BJ (cell line): ENCODE measurements at places on chromosomes 3 and 15.
A peak's percentile ranks its signal among the peaks of the same experiment; 100 is the strongest.

DNA sequence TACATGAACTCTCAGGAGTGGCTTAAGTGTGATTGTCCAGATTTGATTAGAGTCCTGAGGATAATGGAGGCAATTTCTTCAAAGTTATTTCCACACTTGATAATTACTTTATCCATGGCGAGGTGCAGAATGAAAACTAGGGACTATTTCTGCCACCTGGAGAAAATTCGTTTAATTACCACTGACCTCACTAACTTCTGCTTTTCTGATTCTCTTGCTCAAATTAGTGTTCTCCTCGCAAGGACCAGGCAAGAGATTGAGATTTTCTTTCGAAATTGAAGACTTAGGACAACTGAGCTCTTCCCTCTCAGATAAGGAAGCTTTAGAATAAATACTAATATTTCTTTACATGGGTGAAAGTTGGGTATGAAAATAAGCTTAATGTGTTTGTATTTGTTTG is 135.2 kb downstream of the RYR3 start:
- no peak for DNase-seq

- no peak for DNase-seq
Observed at GRCh38 chr3:12349895-12350811, 61.3 kb downstream of the PPARG start.

- no peak for DNase-seq
Observed at GRCh38 chr15:64324165-64324877, 31.7 kb downstream of the CSNK1G1 start.

DNA sequence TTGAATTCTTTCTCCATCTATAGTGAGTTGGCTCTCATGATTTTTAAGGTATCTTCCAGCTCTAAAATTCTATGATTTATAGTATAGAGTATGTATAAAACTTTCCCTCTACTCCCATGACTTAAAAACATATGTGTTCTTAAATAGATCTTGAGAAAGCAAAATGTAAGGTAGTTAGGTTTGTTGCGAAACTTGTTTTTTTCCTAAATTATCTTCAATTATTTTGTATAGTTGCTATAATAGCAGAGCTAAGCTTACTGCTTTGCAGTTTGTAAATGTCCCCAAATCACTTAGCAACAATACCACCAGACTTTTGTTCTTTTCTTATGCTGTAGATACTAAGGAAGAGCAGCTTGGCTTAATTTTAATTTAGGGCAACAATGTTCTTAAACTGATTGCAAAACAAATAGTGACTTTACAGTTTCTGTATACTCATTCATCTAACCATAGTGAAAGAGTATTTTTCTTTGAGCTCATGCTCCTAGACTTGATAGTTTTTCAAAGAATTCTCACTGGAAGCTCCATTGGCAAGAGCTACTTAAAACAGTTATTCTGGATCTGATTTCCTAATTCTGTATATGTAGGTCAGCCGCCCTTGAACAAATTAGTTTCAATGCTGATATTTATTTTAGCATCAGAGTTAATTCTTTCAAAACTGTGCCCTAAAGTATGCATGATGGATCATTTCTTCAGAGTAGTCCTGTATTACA is 61.2 kb downstream of the LYSMD4 start:
- no peak for DNase-seq

DNA sequence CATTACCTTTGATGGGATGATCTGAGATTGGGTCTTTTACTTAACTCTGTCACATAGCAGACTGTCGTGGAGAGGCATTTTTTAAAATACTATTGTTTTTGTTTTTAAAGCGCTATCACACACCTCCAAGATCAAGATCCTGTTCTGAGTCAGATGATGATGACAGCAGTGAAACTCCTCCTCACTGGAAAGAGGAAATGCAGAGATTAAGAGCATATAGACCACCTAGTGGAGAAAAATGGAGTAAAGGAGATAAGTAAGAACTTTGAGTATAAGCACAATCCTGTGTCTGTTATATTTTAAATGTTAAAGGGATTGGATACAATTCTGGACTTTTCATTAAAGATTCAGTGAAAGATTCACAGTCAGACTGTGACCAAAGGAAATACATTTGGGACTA is 18.4 kb upstream of the ZBTB47 start:
- DNase-seq, result no peak

DNA sequence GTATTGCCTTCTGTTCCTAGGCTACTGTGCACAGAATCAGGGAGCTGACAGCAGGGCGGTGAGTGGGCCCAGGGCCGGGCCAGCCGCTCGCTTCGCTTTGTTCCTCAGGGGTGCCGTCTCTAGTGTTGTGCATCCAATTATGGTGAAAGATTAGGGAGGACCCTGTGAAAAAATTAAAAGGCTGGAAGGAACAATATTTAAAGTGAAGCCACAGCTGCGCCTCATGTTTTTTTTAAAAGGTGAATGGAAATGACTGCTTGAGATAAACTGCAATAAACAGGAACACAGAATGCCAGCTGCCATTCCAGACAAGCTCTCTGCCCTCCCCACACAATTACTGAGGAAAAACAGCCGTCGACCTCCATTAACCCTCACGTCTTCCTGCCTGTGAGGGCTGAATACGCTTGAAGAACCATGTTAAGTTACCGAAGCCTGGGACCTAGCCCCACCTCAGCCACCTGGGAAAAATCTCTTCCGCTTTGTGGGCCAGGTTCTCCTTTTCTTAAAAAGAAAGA is 132.0 kb upstream of the IL12A start:
- DNase-seq, result no peak

GRCh38 chr15:68423359-68424296 is 8.3 kb downstream of the ITGA11 start:
- no peak for DNase-seq

GRCh38 chr15:64694816-64695215 is 80.6 kb downstream of the RBPMS2 start:
- no peak for DNase-seq

- DNase-seq, result no peak
Observed at GRCh38 chr3:167372138-167372537, 8.0 kb downstream of the ZBBX start.

DNA sequence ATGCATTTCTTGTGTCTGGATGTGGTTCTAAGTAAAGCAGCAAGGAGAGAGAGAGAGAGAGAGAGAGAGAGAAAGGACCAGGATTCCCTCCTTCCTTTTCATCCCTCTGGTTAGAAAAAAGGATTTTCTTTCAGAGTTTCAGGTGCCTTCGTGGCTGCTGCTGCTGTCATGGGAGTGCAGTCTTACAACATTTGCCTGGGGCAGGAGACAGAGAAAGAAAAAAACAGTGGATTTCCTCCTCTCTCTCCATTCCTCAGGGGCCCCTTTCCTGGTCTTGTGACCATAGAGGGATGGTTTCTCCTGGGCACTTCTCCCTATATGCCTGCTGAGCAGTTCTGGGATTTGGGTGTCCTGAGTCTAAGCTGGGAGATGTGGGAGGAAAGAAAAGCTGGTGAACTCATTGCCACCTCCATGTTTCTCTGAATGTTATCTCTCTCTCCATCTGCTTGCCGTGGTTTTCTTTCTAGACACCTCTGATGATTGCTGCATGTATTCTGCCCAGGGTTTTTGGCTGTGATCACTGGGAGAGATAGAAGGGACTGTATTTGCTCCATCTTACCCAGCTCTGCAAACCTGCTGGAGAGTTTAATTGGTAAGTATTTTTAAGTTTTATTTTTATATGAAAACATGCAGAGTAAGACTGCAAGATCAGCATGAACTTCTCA is 142.4 kb upstream of the RGMA start:
- DNase-seq, result no peak

GRCh38 chr15:70555713-70556112 is 207.6 kb downstream of the UACA start:
- no peak for DNase-seq

GRCh38 chr3:182284793-182285192 is 508.5 kb upstream of the ATP11B start:
- no peak for DNase-seq

DNA sequence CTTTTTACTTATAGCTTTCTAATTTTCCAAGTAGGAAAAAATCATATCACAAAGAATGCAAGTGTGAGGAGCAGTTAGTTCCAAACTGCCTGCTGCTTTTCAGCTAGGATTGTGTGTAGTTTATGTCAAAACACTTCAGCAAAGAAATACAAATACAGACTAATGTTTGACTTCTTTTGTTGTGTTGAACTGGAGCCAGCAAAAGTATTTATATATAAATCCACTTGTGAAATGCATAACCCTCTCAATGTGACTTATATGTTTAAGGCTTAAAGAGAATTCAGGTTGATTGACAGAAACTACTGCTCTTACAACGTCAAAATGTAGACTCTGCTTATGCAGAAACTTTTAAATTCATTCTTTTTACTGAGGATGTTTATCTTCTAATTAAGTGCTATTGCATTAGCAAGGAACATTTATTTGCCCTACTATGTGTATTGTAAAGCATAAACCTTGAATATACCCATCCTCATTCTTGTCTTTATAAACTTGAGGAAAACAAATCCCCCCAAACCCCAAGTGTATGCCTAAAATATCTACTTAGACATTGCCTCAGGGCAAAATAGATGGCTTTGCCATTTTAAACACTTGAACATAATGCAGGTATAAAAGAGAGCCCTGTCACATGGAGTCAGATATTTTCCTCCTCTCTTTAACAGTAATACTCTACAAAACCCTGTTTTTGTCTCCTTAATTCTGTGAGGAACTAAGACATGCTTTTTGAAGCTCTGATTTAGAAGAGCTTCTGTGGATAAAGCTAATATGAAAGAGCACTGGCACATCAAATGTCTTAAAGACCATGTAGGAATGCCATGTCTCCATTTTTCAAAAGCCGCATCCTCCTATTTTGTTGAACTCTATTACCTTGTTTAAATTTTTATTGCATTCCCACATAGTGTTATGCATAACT is 302.8 kb upstream of the TBC1D5 start:
- DNase-seq, result no peak

GRCh38 chr3:45503904-45504651 is 90.5 kb upstream of the LIMD1 start:
- no peak for DNase-seq

DNA sequence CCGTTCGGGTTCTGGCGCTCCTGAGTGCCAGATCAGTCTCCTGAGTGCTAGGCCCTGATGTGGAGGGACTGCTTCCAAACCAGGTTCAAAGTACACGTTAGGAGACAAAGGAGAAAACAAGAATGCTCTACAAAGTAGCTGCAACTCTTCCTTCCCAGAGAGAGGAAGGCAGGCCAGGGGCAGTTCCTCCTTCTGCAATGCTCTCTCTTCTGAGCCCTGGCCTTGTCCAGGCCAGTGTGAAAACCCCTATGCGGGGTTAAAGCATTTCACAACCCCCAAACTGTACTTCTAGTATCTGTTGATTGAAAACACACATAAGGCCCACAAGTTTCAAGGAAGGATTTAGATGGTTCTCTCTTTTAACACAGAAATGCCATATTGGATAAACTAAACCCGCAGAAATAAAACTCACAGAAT is 9.7 kb upstream of the CALML4 start:
- no peak for DNase-seq

GRCh38 chr3:157323360-157323759 is 113.3 kb upstream of the PTX3 start:
- DNase-seq, result no peak

- DNase-seq, result no peak
Observed at GRCh38 chr3:51928438-51928837, 13.3 kb downstream of the RRP9 start.

GRCh38 chr3:180983136-180983535 is 6.4 kb downstream of the DNAJC19 start:
- no peak for DNase-seq

DNA sequence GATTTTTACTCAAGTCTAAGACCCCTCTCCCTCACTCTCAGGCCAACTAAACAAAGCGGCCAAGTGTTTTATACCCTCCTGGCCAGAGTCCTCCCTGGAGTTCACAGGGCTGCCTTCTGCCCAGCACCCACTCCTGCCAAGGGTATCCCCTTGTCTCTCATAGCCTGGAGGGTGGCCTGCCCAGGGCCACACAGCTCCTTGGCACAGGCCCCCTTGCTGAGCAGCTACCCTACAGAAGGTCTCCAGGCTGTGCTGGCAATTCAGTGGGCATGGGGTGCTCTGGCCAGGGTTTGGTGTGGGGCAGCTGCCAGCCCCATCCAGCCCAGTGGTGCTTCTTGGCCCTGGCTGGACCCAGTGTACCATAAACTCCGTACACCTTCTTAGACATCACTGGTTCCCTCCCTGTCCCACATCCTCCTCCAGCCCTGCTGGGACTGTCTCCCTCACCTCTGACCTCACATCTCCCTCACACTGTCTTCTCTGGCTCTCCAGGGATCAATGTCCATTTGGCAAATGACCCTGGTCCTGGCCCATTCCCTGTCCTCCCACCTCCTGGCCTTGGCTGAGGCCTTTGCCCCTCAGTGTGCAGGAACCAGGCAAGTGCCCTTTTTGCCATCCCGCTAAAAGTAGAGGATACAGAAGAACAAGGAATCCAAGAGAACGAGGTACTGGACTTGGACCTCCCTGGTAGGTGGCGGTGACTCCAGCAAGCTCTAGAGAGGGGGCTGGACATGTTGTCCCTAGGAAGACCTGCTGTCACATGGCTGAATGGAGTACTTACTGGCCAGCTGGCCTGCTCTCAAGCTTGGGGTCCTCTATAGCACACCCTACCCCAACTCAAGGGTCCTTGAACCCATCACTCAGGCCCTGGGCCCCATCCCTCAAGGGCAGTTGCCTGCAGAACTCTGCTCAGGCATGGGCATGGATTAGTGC is 50.0 kb upstream of the TRPM1 start:
- no peak for DNase-seq

- peak; percentile 44 for DNase-seq
Observed at GRCh38 chr3:124007186-124007585, 15.3 kb upstream of the ROPN1 start.

GRCh38 chr3:127000761-127001160 is 17.8 kb downstream of the PLXNA1 start:
- no peak for DNase-seq

- no peak for DNase-seq
Observed at GRCh38 chr15:30870681-30871080, 33.0 kb upstream of the FAN1 start.

GRCh38 chr3:171558188-171558696 is 98.0 kb upstream of the TNIK start:
- no peak for DNase-seq

GRCh38 chr15:92541291-92542200 is 114.0 kb downstream of the FAM174B start:
- no peak for DNase-seq

DNA sequence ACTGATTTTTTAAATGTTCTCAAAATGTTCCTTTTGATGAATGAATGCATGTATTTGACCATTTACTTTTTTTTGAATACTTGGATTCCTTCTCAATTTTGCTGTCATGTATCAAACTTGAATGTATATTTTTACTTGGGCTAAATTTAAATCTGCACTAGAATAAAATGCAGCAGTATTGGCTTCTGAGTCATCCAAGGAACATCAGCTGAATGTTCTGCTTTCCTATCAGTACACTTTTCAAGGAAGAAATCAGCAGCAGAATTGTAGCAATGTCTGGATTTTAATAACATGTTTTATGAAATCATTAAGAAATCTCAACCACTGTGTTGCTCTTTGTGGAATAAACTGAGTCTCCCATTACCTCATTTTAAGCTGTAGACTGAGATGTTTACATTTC is 57.0 kb upstream of the COL6A6 start:
- no peak for DNase-seq
